ENCODE measurements at places on chromosomes 12 and 14. TPM values are rescaled to one million over a fixed set of nuclear protein-coding genes. Genes with fewer than 3 reads are reported as not detected.
A peak's percentile ranks its signal among the peaks of the same experiment; 100 is the strongest.

OR6C2 gene
- not detected for polyA plus RNA-seq

SLC38A4 gene
- polyA plus RNA-seq, result 5.0 TPM

HOXC12 gene
- polyA plus RNA-seq, result not detected

- DNase-seq, result no peak
Measured at GRCh38 chr12:111435661-111436201, 30.0 kb downstream of the SH2B3 start.

DNA sequence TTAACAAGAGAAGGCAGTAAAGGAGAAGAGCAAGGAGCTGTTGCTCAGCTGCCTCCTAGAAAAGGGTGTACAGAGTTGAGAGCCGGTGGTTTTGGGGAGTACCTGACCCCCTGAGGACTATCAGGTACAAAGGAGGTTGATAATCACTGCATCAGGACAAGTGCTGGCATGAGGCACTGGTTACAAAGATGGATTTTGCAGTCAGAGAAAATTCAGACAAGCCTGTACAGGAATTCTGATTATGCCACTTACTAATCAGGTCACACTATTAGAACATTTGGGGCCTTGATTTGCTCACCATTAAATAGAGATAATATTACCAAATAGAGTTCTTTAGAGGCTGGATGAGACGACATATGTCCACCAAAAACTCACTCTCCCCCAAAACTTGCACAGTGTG lies 450.9 kb upstream of the TMPO start:
- DNase-seq, result no peak

GRCh38 chr12:124232654-124232987 lies 62.3 kb upstream of the RFLNA start:
- DNase-seq, result no peak

DNA sequence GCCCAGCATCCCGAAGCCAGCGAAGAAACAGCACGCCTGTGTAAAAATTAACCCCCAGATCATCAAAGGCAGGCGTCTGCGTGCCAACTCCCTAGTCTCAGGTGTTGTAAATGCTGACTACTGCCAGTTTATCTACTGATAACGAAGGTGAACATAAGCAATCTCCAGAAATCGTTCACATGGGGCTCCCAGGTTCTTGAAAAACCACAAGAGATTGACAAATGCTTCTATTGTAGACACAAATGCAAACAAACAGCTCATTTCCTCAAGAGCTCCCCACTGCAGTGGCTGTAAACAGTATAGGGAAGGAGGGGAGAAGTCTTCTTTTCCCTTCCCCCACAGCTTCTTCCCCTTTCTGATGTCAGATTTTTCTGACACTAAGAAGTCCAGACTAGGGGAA lies 5.3 kb upstream of the PLEKHG3 start:
- DNase-seq, result no peak

DNA sequence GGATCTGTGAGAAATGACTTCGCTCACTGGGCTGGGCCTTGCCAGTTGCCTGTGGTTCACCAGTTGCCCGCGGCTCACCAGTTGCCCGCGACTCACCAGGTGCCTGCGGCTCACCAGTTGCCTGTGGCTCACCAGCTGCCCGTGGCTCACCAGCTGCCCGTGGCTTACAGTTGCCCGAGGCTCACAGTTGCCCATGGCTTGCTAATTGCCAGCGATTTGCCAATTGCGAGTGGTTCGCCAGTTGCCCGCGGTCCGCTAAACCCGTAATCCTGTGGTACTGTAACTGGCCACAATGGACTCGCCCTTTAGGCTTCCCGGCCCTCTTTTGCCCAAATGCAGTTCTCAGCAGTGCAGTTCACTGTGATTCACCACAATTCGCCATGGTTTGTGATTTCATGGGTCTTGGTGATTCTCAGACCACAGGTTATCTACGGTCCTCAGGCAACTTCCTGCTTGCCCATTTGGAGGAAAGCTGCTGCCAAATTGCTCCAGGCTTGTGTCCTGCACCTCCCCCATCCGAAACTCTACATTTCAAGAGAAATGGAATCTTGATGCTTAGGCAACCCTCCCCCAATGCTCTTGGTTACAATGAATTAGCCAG lies 15.0 kb upstream of the MEG3 start:
- no peak for DNase-seq

GRCh38 chr12:111812881-111813741 lies 28.9 kb upstream of the MAPKAPK5 start:
- DNase-seq, result peak; percentile 80

Data from HepG2 (cell line).